ENCODE measurements at places on chromosomes 4 and X.

DNA sequence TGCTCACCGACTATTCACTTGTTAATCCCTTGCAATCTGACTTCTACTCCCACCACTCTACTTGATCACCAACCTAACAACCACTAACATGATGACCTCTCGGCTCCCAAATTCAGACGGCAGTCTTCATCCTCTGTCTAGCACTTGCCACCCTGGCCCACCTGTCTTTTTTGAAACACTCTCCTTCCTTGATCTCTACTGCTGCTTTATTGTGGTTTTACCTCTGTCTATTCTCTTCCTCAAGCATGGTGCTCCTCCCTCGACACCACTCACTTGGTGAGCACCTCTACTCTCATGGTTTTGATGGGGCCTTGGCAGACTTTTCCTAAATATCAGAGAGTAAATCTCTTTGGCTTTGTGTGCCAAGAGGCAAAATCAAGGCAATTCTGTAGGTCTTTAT is 21.7 kb upstream of the CXCR3 start:
- DNase-seq: no peak

DNA sequence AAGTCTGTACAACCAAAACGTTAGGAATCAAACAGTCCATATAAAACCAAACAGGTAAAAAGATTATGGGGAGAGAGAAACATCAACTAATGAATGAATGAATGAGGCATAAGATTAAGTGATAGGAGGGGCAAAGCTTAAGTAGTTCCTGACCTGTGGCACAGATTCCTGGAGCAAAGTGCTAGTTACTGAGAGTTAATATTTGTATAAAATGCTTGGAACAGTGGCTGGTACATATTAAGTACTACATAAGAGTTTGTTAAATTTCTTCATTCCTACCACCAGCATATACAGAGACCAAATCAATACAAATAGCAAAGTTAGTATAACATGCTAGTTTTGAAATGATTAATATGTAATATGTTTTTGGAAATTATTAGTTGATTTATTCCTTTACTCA is 363.7 kb downstream of the ADAM29 start:
- no peak for DNase-seq

DNA sequence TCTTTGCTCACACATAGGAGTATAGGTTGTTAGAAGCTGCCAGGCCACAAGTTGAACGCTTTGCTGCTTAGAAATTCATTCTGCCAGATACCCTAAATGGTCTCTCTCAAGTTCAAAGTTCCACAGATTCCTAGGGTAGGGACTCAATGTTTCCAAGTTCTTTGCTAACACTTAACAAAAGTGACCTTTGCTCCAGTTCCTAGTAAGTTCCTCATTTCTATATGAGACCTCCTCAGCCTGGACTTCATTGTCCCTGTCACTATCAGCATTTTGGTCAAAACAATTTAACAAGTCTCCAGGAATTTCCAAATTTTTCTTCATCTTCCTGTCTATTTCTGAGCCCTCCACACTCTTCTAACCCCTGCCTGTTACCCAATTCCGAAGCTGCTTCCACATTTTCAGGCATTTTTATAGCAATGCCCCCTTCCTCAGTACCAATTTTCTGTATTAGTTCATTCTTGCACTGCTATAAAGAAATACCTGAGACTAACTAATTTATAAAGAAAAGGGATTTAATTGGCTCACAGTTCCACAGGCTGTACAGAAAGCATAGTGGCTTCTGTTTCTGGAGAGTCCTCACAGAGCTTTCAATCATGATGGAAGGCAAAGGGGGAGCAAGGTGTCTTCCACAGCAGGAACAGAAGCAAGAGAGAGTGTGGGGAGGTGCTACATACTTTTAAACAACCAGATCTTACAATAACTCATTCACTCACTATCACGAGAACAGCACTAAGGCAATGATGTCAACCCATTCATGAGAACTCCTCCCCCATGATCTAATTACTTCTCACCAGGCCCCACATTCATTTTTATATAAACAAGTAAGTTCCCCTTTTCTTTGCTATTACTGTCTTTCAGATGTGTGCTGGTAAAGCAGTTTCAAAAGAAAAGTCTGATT is 11.5 kb upstream of the TLR1 start:
- DNase-seq: no peak

GRCh38 chr4:87718217-87718835 is 68.2 kb downstream of the DMP1 start:
- no peak for DNase-seq

DNA sequence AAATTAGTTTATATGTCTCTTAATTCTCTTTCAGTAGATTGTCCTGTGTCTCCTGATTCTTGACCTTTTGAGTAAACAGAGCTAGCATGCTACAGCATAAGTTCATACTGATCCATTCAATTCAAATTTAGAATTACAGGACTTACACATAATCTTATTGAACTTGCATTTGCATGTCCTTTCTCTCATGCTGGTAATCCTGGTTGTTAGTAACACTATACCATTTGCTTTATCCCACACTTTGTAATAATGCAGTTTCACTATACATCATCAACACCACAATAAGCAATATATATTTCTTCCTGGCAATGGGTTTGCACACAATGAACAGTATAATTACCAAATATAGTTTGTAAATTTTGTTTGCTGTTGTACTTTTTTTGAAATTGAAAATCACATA is 937.2 kb upstream of the GRID2 start:
- no peak for DNase-seq

- no peak for DNase-seq
Measured at GRCh38 chr4:111022758-111023157, 399.9 kb upstream of the PITX2 start.

- DNase-seq: no peak
Measured at GRCh38 chrX:149982310-149982709, 44.0 kb upstream of the EOLA2 start.

- no peak for DNase-seq
Measured at GRCh38 chrX:110145854-110146253, 142.9 kb downstream of the TMEM164 start.

- no peak for DNase-seq
Measured at GRCh38 chrX:39957816-39958566, 139.8 kb downstream of the BCOR start.

DNA sequence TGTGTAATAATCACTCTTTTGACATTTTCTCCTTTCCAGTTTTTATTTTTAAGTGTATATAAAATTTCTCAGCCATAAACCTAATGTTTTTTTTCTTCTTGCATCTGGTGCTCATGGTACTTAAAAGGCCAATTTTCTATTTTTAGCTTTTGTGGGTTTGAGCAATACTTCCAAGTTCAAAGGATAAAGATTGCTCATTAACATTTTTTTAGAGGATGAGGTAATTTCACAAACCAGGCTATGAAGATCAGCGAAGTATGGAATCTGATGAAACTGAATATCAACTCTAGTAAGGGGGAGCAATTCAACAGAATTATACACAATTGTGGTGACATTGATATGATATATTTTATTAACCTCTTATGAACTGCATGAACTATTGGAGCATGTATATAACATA is 25.8 kb upstream of the KLHL34 start:
- no peak for DNase-seq

DNA sequence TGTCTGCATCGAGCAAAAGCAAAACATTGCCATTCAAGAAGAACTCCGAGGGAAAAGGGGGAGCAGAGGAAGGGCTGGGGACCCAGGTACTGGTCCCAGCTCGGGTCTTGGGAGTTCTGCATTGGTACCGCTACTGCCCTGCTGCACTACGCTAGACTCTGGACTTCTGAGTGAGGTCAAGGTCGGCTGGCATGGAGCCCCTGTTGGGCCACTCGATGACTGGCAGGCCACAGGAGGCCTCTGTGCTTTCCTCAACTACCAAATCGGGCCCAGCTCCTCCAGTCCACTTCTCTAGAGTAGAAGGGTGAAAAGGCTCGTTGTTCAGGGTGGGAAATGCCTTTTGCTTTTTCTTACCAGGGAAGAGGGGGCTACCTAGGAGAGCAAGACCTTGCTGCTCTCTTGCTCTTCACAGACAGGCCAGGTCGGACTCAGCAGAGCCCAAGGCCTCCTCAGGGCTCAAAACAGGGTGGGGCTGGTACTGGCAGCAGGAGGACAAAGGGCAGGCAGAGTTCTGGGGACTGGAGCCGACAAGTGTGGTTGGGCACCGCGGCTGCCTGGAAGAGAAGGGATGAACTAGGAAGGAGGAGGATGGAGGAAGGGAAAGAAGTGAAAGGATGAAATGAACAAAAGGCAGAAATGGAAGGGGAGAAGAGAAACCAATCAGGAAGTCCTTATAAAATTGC is 8.9 kb upstream of the IRAK1 start:
- no peak for DNase-seq

DNA sequence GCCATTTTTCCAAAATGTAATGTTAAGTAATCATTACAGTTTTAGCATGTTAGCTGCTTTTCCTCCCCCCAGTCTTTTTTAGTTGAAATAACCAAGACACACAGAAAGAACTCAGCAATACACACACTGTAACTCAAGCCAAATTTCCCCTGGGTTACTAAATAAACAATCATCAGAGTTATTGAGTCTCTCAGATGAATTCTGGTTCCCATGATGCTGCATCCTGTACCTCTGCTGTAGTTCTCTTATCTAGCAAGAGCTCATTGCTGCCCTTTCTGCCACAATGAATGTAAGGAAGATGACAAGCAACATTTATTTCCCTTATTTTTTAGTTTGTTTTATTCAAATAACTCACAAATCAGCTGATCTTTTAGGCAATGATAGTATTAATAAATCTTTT is 185.1 kb downstream of the ARHGAP6 start:
- DNase-seq: no peak

GRCh38 chr4:177489471-177490246 is 47.4 kb upstream of the AGA start:
- no peak for DNase-seq

DNA sequence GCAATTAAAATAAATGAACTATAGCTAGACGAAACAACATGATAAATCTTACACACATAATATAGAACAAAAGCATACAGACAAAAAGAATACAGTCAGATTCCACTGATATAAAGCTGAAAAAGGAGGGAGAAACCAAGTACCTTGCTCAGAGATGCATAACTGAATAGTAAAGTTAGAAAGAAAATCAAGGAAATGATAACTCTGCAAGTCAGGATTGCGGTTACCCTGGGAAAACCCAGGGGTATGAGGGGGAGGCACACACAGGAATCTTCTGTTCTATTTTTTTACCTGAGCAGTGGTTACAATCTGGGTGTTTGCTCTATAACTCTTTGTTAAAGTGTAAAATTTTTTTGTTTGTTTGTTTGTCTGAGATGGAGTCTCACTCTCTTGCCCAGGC is 209.1 kb downstream of the CBR4 start:
- DNase-seq: no peak

GRCh38 chrX:140132937-140133336 is 167.6 kb upstream of the CXorf66 start:
- DNase-seq: no peak

DNA sequence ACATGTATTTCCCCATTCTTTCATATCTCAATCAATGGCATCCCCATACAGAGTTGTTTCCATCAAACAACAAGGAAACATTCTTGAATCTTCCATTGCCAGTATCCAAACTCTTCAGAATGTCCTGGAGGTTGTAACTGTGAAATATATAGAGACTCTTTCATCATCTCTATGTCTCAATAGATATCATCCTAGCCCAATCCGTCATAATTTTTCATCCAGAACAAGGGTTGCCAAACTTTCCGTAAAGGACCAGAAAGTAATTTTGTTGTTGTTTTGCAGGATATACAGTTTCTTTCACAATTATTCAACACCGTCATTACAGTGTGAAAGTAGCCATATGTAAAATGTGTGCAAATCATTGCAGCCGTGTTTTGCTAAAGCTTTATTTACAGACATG is 15.2 kb upstream of the CXCL6 start:
- no peak for DNase-seq

DNA sequence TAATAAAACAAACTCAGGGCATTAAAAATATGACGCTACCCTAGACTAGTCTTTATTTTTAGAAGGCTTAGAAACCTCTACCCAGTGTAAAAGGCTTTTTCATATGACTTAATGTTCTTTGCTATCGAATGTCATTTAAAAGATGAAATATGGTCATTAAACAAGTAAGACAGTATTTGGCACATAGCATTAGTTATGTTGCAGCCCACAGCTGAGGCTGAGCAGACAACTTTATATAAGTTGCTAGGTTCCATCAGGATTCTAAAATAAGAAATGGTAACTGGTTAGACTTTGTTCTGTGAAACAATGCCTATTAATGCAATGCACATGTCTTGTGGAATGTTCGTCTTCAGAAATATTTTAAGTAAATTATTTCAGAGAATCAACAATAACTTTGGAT is 10.4 kb upstream of the PRSS12 start:
- no peak for DNase-seq

GRCh38 chrX:36568946-36569345 is 439.2 kb upstream of the FAM47C start:
- DNase-seq: no peak

DNA sequence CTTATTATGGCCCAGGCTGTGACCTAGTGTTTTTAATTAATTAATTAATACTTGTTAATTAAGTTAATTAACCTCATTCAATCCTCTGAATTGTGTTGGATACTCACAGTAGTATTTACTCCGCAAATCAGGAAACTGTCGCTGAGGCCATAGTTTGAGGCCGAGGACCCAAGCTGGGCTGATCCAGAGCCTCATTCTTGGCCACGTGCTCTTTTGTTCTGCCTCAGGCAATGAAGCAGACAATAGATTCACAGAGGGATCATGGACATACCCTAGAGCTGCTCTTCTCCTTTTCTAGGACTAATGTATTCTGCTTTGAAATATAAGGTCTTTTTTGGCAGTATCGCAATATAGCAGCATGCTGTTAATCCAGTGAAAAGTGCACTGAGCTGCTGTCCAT is 24.0 kb upstream of the SNCA start:
- no peak for DNase-seq

GRCh38 chr4:13328591-13328990 is 155.5 kb downstream of the RAB28 start:
- no peak for DNase-seq

DNA sequence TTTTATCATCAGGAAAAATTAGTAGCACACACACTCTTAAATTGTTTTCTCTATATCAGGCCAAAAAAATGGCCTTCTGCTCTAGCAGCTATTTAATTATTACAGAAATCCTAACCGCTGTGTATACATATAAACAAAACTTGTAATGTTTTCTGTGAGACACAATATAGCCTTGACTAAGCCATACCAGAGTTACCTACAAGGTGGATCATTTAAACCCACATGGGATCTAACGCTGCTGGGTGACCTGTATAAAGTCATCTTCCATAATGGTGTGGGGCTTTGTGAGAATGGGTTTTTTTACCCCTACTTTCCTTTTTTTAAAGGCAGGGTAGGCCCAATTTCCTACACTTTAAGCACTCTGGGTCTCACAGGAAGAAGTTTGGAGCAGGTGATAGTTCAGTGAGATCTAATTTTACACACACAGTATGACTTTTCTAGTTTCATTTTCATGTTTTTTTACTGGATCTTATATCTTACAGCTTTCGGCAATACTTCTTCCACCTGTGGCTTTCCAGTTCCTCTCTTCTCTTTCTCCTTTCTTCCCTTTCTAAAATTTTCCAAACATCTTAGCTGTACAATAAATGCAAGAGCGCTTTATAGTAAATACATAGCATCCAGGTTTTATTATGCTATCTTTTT is 66.9 kb upstream of the MMAA start:
- no peak for DNase-seq

- DNase-seq: peak; percentile 19
Measured at GRCh38 chrX:118552121-118552900, 56.7 kb downstream of the DOCK11 start.

- no peak for DNase-seq
Measured at GRCh38 chrX:15790769-15791290, 546 bp downstream of the ZRSR2 start.

- DNase-seq: no peak
Measured at GRCh38 chr4:113300471-113300928, 251.0 kb downstream of the ANK2 start.

Data from AG09319 (cell line).